Activated CD8-positive, alpha-beta memory T cell treated with anti-CD3 and anti-CD28 coated beads for 1 hour (primary cell): ENCODE measurements at places on chromosomes 3 and 15.

- no peak for DNase-seq
These were observed 204.4 kb upstream of the THBS1 start for GRCh38 chr15:39376371-39376909.

GRCh38 chr15:52642386-52643361 lies 36.5 kb downstream of the ATOSA start:
- no peak for DNase-seq

GRCh38 chr3:52193065-52193464 lies 4.9 kb upstream of the ALAS1 start:
- no peak for DNase-seq

DNA sequence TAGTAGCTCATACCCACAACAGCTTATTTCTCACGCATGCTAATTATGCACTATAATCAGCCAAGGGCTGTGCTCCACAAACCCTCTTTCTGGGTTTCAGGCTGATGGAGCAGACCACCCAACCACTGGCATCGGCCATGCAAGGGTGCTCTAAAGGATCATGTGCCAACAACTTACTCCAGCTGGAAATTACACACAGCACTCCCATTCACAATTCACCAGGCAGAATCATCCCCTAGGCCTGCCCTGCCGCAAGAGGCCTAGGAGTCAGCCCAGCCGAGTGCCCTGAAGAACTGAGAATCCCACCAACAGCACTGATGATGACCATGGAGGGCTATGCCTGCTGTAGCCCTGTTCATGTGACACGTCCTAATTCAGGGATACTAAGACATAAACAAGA lies 216.2 kb upstream of the CHRNA7 start:
- DNase-seq: no peak

DNA sequence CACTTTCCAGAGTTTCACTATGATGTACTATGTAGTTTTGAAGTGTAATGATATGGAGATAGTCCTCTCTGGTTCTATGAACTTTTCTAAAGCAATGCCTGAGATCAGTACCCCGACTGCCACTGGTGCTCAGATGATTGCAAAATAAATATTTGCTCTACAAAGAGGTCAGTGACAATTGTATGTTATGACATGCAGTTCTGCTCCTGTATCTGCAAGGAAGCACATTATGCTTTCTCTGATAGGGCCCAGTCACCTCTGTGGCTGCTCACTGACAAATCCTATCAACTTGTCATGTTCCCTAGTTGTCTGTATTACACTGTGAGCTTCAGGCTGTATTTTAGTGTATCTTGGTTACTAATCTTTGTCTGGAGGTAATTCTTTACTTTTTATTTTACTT lies 362.6 kb downstream of the ROBO1 start:
- no peak for DNase-seq

GRCh38 chr3:42036483-42036823 lies 54.7 kb upstream of the TRAK1 start:
- DNase-seq: no peak

DNA sequence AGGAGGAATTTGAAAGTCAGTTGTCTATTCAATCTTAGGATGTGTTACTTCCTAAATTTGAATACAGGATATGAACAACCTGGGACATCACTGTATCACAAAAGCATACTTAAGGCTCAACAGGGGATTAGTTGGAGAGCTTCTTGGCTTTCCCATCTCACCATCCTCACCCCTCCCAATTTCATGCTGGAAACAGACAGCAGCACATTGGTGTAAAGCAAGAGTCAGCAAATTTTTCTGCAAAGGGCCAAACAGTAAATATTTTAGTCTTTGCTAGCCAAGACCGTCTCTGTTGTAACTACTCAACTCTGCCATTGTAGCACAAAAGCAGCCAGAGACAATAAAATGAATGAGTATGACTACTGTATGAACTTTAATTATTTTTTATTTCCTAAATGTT lies 94.9 kb downstream of the ERC2 start:
- no peak for DNase-seq

DNA sequence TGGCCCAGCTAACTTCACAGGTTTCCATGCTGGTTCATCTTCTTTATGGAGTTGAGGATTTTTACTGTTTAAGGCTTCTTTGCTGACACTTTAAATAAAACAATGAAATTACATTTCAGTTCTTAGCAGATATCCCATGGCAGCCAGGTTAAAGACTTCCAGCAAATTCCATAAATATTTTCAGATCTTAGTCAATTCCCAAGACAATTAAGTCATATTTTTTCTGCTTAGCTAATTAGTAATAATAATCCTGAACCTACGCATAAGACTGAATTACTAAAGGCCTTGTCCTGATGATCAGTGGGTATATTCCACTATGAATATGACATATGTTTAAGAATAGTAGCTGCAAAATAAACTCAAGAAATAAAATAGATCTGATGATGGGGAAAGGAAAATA lies 83.3 kb downstream of the NR2E3 start:
- no peak for DNase-seq

GRCh38 chr15:67101911-67102598 lies 36.7 kb downstream of the SMAD3 start:
- no peak for DNase-seq

DNA sequence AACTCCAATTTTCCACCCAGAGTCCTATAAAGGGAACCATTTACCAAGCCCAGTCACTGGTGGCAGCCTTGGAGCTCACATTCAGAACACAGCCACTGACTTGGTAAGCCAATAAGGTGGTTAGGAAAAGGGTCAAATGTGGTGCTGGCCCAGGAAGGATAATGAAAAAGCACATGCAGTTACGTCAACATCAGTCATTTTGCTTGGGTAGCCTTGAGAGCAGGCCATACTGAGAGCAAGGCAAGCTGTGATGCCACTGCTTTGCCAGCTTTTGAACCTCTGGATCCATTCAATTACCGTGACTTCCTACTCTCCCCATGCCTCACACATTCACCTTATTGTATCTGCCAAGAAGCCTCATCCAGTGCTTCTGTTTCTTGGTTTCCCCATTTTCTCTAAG lies 253.6 kb downstream of the OPA1 start:
- DNase-seq: no peak

- no peak for DNase-seq
These were observed at the start of gene CYFIP1 for GRCh38 chr15:22980189-22981050. CYFIP1 (minus strand) TSS chr15:22980368; CDS start chr15:22947285, 33,083 bp downstream.

GRCh38 chr15:65837301-65838294 lies 31.7 kb upstream of the RAB11A start:
- DNase-seq: no peak

GRCh38 chr3:177694951-177695350 lies 497.7 kb upstream of the TBL1XR1 start:
- DNase-seq: no peak

DNA sequence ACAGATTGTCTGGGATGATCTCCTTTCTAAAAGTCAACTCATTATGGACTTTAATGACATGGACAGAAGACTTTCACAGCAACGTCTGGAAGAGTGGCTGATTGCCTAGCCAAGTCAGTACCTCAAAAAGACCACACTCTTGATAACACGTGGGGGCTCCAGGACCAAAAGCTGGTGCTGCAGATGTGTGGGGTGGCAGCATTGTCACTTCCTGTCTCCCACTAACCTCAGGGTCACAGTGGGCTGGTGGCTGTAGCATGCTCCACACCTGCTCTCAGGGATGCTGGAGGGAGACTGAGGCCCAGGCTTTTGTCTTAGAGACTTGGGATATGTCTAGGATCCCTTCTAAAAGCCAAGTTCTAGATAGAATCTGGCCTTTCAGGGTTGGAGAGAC lies 118.1 kb downstream of the APBA2 start:
- DNase-seq: no peak

GRCh38 chr3:78506581-78507195 lies 1261.1 kb downstream of the ROBO1 start:
- no peak for DNase-seq

DNA sequence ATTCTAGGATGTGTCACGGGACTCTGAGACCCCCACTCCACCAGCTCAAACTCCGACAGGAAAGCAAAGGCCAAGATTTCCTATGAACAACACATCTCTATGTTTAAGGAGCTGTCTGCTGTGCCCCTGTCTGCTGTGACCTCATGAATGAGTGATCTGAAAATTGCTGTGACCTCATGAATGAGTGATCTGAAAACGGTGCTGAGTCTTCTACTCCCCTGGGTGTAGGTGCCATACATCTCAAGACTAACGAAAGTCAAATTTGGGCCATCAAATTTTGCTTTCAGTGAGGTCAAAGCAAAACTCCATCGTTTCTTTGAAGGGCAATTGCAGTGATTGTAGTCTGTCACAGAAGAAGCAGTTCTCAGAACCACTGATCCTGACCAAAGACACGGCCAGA lies 24.4 kb downstream of the IL5RA start:
- DNase-seq: no peak

DNA sequence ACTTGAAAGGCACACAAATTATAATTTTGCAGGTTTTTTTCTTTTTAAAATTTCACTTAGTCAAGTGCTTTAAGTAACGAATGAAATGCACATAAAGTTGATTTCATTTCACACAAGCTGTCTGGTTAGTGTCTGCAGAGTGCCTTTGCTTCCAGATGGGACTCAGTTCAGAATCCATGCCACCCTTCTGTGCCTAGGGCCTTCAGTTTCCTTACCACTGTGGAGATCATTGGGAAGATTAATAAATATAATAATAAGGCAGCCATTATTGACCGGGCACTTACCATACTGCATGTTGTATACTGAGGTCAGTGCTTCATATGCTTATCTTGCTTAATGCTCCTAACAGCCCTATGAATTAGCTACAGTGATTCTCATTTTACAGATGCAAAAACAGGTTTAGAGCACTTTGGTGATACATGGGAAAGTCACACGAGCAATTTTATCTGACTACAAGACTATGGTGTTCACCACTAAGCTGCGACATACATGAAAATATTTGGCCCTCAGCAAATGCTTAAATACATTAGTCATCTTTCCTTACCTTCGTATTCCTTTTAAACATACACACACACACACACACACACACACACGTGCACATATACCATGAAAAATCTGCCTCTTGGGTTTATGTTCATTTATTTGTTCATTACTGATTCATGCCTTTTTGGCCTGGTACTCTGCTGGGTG lies 3.1 kb downstream of the NMNAT3 start:
- DNase-seq: no peak

DNA sequence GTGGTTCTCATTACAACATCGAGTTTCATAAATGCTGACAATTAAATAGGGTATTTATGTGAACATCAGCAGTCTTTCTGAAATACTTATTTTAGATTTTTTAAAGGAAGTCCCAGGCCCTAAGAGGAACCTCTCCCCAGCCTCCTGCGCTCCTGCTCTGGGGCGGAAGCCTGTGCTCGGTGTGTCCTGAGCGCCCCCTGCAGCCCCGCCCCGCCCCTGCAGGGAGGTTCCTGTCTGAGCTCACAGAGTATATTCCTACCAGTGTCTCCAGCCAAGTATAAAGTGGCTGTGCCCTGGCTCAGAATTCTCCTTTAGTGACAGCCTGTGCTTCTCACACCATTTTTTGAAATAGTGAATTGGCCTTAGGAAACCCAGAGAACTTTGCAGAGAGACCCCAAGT lies 567.9 kb downstream of the GOLGA6L6 start:
- no peak for DNase-seq

GRCh38 chr3:195101001-195101583 lies 169.9 kb downstream of the XXYLT1 start:
- no peak for DNase-seq

DNA sequence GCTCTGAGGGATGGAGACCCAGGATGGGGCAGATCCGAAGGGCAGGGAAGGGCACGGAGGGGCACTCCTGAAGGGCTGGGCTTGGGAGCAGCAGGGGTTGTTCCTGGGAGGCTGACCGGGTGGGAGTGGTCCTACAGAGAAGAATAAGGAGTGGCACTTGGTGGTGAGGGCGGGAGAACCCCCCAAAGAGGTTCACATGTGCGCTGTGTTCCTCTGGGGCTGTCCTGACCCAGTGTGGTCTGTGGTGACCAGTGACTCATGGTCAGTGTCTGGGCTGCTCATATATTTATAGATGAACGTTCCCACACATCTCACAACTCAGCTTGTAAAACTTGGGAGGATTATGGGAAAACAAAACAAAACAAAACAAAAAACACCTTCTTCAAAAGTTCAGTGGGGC lies 10.0 kb downstream of the TRPM1 start:
- no peak for DNase-seq

GRCh38 chr3:64916192-64916798 lies 228.5 kb upstream of the ADAMTS9 start:
- DNase-seq: no peak

DNA sequence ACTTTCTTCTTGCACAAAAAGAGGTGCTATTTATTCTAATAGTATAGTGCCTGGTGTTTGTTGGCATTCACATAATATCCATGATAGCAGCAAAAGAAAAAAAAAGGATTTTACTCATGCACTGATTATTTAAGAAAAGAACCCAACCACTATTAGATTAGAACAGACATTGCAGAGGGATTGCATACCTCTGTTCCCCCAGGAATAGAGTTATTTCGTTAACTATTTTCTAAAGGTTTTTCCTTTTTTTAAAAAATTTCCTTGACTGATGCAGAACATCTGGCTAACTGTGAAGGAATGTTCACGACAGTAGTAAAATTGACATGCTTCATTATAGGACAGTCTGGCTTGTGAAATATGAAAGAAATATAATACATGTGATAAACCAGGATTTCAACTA lies 136.6 kb upstream of the PTX3 start:
- DNase-seq: no peak

- DNase-seq: peak; percentile 8
These were observed 703 bp downstream of the PEAK1 start for GRCh38 chr15:77418966-77419835.

GRCh38 chr15:82105451-82106215 lies 59.8 kb upstream of the MEX3B start:
- DNase-seq: no peak

DNA sequence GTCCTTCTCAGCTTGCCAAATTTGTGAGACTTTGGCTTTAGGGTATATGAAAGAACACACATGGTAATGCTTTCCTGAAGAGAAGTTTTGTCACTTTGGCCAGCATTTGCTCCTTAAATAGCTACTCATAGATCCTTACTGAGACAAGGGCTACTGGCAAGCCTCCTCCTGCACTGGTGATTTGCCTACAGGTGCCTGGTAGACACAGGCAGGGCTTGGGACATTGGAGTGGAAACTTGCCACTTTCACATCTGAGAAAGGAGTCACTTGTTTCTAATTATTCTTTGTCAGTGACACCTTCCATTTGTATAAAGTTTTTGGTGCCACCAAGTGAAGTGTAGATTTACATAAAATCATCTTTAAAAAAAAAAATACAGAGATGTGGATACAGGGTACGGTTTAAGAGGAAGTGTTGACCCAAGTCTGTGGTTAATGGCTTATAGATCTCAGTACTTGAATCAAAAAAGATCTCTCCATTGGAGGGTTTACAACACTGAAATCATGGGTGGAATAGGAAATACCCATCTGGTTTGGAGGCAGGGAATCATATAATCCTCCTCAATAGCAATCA lies 132.8 kb upstream of the GADL1 start:
- DNase-seq: no peak
